ENCODE measurements at places on chromosomes 1 and 21.
A peak's percentile ranks its signal among the peaks of the same experiment; 100 is the strongest.

DNA sequence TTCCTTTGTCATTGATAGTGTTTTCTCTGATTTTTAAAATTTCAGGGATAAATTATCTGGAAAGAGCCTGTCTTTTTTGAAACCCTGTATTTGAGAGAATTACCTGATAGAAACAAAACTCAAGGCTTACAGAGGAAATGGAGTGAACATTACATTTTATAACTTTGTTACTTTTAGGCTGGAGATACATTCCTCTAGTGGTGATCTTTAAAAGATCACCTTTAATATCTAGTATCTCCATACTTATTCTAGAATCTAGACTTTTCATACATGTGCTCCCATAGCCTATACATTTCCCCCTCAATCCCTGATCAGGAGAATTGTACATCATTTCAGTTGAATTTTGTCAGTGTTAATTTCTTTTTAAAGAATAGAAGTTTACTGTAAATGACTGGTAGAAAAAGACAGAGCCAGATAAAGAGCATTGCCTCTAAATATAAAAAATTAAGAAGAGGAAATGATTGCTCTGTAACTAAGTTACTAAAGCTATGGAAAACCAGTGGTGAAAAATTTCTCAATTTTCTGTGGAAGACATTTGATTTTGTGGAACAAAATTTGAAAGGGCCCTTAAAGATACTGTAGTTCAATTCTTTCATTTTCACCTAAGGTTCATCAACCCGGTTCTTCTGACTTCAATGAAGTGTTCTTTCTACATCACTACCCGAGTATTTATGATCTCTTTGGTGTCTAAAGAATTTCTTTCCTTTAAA is 33.7 kb downstream of the RASAL2 start:
- no peak for DNase-seq

DNA sequence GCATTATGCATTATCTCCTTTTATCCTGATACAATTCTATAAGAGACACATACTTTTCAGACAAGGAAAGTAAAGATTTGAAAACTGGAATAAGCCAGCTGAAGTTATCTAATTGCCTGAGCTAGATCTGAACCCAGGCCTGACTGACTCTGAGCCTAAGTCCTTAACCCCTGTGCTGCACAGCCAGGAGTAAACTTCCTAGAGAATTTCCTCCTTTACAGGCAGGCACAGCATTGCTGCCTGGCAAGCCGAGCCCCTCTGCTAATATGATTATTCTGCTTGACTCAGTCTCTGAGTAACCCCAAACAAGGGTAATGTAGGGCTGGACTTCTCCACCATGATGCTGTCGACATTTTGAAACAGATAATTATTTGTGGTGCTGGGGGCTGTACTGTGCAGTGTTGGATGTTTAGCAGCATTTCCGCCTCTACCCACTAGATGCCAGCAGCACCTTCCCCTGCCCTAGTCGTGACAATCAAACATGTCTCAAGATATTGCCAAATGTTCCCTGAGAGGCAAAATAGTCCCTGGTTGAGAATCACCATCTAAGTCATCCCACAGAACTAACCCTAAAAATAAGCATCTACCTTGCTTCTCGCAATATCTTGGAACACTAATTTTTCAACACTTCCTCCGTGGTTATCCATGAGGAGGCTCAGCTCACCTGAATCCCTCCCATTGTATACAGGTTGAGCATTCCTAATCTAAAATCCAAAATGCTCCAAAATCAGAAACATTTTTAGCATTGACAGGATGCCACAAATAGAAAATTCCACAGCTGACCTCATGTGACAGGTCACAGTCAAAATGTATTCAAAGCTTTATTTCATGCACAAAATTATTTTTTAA is 18.5 kb downstream of the CAMK1G start:
- peak; percentile 53 for DNase-seq

GRCh38 chr1:116151739-116152576 is 40.8 kb downstream of the MAB21L3 start:
- peak; percentile 63 for DNase-seq

DNA sequence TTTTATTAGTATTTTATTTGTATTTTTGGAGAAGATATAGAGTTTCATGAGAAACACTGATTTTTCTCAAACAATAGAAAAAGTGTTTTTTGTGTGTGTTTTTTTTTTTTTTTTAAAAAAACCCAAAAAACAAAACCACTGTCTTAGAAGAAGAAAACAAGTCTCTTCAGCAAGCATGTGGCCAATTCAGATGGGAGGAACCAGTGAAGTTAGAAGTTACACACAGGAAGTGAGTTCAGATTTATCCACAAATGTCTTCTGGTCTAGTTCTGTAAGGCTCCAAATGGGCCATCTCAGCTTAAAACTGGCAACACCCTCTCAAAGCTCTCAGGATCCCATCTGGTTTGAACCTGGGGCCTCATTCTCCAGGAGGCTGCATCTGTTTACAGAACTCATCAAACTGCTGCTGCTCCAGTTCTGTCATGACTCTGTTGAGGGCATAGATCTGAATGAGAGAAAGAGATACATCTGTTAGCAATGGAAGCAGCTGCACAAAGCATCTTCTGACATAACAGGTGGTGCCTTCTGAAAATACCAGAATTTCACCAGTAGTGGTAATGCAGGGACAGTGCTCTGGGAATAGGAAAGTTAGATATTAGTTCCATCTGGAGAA is 9.8 kb upstream of the ERMAP start:
- no peak for DNase-seq

- no peak for DNase-seq
These were observed 367.4 kb downstream of the DISC1 start for GRCh38 chr1:231993968-231994455.

- no peak for DNase-seq
These were observed 403.0 kb downstream of the SRGAP2C start for GRCh38 chr1:121587777-121588176.

GRCh38 chr1:183804916-183805841 is at the start of gene RGL1:
TSS of gene RGL1 (plus strand) at chr1:183805120. CDS start at chr1:183805298, 178 bp downstream.
- peak; percentile 45 for DNase-seq

GRCh38 chr1:230824919-230825721 is 43.2 kb downstream of the C1orf198 start:
- DNase-seq, result no peak

DNA sequence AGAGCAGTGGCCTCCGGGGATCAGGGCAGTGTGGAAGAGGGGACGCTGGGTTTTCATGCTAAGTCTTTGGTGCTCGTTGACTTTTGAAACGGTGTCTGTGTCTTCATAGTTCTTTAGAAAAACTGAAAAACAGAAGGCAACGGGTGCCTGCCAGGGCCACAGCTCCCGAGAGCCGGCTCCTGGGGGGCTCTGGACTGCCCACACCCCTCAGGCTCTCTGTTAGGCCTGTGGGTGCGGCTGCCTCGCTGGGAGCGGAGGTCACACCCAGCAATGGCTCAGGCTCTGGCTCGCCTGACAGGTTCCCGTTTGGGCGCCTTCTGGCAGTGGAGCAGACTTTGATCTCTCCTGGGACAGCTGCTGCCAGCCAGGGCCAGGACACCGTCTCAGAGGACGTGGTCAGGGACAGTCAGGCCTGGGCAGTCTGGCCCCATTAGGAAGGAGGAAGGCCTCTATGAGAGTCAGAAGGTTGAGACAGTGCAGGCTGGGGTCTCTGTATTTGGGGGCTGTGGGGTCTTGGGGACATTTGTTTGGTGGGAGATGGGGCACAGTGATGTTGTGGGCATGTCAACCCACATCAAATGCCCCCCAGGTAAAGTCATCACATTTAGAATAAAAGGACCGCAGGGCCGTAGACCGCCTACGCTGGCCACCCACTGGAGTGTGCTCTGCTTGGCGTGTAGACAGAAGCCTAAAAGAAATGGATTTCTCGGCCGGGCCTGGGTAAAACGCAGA is 5.6 kb downstream of the ARHGEF16 start:
- DNase-seq, result no peak

DNA sequence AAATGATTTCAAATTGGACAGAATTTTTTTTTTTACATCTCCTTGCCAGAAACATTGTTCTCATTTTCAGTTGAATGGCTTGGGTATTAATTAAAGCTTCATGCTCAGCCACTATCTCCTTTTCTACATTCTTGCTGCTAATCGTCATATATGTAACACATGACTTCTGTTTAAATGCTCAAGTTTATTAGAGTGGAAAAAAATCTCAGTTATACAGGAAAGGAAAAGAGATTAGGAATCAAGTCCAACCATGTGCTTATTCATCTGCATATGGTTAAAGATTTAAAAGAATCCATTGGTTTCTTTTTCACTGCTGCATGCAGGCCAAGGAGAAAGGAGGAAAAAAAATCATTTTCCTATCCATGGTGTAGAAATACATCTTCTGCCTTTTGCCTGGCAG is 47.3 kb upstream of the CNN3 start:
- DNase-seq, result no peak

DNA sequence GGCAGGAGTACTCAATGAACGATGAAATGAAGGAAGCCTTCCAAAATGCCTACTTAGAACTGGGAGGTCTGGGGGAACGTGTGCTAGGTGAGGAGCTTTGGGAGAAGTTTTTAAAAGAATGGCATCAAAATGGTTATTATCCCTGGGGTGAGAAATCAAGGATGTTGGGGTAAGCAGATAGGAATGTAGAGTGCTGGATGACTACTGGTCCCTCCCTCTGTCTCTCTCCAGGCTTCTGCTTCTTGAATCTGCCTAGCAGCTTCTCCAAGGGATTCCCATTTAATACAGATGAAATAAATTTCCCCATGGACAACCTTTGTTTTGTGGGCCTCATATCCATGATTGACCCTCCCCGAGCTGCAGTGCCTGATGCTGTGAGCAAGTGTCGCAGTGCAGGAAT is 19.0 kb upstream of the CASQ1 start:
- DNase-seq, result no peak

GRCh38 chr1:12300706-12301105 is 70.9 kb downstream of the VPS13D start:
- DNase-seq, result no peak

GRCh38 chr1:30000266-30000665 is 723.1 kb downstream of the MATN1 start:
- DNase-seq, result no peak

DNA sequence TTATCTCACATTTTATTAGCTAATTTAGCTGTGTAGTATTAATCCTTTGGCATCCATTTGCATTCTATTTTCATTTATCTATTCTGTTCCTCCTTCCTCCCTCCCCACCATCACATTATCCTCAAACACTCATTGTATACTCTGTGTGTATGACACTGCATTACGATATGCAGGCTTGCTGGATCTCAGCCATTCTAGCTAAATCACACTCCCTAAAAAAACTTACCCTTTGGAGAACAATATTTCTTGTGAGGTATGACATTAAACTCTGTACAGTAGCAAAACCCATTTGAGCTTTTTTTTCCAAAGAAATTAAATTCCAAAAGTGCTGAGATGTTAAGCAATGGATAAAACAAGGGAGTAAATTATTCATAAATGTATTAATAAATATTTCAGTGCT is 11.4 kb upstream of the RAB3GAP2 start:
- no peak for DNase-seq

GRCh38 chr1:910311-910880 is 13.3 kb upstream of the SAMD11 start:
- DNase-seq, result no peak

DNA sequence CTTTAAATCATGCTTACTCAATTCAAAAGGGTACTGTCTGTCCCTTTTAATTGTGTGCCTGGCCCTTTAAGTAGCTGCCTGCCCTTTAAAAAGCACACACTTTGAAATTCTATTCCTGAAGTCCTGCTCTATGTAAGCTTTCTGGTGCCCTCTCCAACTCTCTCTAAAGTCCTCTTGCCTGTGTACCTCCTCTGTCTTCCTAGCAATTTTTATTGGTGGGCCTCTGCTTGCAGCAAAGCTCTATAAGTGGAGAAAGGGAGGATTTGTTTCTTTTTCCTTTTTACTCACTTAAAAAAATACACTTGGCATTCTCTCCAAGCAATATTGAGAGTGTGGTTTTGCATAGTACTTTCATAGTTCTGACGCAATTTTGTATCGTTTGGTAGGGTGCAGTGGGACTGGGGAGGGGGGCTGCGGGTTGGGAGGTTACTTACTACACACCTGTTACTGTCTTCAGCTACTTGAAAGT is 135.4 kb downstream of the LMO4 start:
- DNase-seq, result no peak

- no peak for DNase-seq
These were observed 45.5 kb downstream of the USP25 start for GRCh38 chr21:15775291-15775690.

GRCh38 chr1:5479876-5480646 is 512.2 kb downstream of the NPHP4 start:
- no peak for DNase-seq

DNA sequence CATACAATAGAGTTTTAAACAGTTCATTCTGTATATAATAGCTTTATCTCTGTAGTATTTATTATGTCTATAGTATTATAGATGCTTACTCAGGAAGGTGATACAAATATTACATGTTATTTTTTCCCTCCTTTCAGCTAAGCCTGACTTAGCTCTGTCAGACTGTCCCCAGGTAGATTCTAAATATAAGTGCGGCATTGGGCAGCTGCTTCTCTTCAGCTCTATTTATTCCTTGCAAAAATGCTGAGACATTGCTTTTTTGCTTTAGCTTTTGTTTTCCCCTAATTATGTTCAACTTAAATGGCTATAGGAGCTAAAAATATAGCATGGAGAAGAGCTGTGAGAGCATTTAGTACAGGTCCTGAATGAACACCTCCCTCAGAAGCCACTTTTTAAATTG is 203.2 kb upstream of the BEND5 start:
- DNase-seq, result no peak

- no peak for DNase-seq
These were observed 436.4 kb downstream of the DISC1 start for GRCh38 chr1:232062967-232063366.

GRCh38 chr21:25467896-25468295 is 139.4 kb downstream of the MRPL39 start:
- no peak for DNase-seq

- DNase-seq, result no peak
These were observed 19.1 kb downstream of the MATN1 start for GRCh38 chr1:30704271-30704670.

- DNase-seq, result no peak
These were observed 52.7 kb downstream of the MIGA1 start for GRCh38 chr1:77831976-77832711.

DNA sequence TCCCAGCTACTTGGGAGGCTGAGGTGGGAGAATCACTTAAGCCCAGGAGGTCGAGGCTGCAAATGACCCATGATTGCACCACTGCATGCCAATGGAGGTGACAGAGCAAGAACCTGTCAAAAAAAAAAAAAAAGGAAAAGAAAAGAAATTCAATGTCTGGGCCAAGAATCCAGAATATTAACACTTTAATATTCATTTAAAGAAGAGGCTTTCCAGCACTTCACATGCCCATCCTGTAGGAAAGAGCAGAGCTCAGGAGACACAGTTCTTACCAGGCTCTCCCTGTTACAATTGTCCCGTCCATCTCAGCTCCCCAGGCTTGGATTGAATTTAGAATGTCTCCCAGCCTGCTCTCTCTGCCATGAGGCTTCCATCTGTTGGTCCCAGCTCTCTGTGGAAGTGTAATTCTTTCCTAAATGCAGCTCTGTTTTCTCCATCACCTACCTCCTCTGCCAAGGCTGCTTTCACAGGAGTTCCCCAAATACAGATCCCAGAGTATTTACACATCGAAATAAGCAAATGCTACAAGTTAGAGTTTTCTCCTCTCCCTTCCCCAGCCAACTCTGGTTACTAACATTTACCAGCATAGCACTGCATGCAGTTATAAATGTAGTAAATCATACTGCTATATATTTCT is 116.6 kb upstream of the CDC42BPA start:
- DNase-seq, result no peak
